ENCODE measurements at places on chromosomes 12 and 14.
A peak's percentile ranks its signal among the peaks of the same experiment; 100 is the strongest.

- no peak for DNase-seq
Observed at GRCh38 chr14:30710876-30711275, 88.8 kb downstream of the SCFD1 start.

GRCh38 chr14:104151566-104152245 is 13.3 kb downstream of the KIF26A start:
- no peak for DNase-seq

- DNase-seq, result no peak
Observed at GRCh38 chr12:65619018-65619417, 205.3 kb upstream of the HMGA2 start.

GRCh38 chr12:76820888-76821482 is 57.1 kb downstream of the ZDHHC17 start:
- no peak for DNase-seq

GRCh38 chr12:104985206-104985605 is 910 bp upstream of the NOPCHAP1 start:
- no peak for DNase-seq

GRCh38 chr12:104010606-104011169 is 39.3 kb downstream of the GLT8D2 start:
- DNase-seq, result no peak

DNA sequence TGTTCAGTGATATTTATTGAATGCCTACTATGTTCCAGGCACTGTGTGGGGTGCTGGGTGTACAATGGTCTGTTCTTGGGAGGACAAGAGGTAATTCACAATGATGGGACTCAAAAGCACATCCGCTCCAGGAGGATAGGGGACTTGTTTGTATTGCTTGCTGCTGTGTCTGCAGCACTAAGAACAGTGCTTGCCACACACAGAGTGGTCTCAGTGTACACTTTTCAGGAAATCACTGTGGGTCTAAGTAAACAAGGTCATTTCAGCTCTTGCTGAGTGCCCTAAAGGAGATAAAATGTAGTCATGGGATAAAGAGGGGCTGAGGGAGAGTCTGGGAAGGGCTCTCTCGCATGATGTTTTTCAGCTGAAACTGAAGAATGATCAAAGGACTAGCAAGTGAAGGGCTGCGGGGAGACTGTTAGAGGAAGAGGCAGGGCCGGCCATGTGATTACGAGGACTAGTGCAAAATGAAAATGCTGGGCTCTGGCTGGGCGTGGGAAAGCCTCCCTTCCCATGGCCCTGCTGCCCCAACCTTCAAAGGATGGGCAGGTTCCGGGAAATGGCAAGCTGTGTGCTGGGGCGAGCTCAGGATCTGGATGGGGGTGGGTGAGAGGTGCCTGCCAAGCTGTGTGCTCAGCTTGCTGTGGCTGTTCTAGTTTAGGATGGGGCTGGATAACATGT is 39.1 kb downstream of the ADCK1 start:
- no peak for DNase-seq

DNA sequence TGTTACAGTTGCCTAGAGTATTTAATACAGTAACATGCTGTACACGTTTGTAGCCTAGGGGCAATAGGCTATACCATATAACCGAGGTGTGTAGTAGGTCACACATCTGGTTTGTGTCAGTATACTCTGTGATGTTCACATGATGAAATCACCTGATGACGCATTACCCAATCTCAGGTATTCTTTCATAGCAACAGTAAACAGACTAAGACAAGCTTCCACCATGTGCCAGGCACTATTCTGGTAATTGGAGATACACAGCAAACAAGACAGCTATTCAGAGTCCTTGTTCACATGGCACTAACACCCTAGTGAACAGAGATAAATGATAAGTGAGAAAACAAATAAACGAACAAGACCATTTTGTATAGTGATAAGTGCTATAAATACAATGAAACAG is 3.8 kb upstream of the PDE3A start:
- DNase-seq, result no peak

DNA sequence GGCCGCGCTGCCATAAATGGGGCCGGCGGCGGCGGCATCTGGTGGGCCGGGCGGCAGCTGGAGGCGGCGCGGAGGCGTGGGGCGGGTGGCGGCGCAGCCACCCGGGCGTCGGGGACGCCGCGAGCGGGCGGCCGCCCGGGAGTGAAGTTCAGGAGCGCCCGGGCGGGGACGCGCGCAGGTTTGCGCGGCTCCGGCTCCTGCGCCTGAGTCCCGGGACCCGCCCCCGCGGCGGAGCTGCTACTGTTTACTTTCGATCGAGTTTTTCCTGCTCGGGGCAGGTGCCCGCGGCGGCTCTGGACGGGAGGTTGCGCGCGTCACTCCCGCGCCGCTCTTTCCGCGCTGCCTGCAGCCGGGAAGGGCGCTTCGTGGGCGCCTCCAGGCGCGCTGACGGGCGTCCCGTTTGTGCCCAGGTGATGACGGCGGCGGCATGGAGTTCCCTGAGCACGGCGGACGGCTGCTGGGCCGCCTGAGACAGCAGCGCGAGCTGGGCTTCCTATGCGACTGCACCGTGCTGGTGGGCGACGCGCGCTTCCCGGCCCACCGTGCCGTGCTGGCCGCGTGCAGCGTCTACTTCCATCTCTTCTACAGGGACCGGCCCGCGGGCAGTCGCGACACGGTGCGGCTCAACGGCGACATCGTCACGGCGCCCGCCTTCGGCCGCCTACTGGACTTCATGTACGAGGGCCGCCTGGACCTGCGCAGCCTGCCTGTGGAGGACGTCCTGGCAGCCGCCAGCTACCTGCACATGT is at the start of gene ZBTB42:
Gene ZBTB42, plus strand, starts transcription at position 331 of the 749 bp plus-strand sequence. Its CDS starts 97 bp downstream, at position 428.
- peak; percentile 19 for DNase-seq

DNA sequence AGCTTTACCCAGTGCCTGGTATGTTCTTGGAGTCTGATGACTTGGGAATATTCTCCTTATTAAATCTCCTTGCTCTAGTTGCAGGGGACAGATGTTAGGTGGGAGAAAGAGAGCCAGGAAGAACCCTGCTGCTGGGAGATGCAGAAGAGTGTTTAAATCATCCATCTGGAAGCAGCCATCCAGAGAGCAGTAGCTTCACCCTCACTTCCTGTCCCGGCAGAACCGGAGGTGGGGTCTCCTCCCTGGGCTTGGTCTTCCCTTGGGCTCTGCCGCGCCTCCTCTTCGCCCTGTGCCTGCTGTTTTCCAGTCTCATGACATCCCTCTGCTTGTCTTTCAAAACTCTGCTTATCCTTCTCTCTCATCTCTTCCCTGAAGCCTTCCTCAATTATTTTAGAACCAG is 15.5 kb downstream of the B4GALNT3 start:
- DNase-seq, result no peak

GRCh38 chr12:5882511-5883190 is 62.4 kb downstream of the ANO2 start:
- no peak for DNase-seq

DNA sequence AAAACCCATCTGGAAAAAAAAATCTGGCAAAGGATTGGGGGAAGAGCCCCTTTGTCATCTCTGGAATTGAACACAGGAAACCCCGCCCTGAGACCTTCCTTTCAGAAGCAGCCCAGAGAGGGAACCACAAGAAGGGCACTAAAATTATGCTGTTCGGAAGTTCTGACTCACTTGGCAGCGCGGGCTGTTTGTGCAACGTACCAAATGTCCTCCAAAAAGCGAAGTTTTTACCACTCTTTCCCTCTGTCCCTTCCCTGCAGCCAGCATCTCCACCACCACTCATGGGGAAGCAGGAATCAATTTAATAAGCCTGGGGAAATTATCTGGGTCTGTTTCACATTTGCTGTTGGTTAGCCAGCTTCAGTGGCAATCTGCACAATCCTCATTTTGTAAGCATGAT is 3.2 kb upstream of the SYNE3 start:
- peak; percentile 47 for DNase-seq

DNA sequence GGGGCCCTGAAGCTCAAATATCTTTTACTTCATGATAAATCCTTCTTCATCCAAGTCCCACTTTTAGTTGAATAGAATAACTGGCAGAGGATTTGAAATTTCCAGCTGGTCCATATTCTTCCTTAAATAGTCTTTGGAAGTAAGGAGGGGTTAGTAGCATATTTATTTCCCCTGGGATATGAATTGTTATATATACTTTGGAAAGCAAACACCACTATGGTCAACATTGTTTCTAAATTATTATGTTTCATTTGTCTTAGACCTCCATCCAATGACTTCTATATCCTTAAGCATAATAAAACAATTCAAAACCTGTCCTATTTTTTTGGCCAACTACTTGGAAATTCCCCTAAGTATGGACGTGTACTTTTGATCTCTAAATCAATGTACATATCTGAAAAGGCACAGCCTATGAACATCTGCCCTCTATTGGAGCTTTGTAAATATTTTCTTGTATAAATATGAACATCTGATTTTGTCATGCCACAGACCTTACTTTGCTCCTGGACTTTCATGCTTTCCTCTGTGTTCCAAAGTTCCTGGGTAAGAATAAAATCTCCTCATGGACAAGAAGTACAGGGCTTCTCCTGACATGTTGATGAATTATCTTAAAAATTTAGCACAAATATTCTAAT is 1212.0 kb downstream of the GALC start:
- DNase-seq, result no peak

DNA sequence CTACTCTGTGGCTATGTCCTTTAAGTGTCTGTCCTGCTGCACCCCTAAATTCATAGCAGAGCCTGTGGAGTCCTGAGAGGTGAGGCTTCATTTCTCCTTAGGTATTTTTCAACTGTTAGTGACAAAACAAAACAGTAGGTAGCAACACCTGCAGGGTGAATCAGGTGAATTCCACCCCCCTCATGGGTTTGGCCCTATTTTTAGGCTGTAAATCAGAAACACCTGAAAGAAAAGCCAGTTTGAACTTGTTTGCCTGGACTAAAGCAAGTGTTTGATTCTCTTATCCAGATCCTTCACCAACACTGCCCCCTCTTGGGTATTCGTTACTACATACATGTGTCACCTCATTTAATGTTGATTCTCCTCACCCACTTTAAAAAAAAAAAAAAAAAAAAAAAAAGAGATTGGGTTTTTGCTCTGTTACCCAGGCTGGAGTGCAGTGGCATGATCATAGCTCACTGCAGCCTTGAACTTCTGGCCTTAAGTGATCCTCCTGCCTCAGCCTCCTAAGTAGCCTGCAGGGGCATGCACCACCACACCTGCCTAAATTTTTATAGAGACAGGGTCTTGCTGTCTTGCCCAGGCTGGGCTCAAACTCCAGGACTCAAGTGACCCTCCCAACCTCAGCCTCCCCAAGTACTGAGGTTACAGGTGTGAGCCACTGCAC is 10.3 kb downstream of the TBPL2 start:
- no peak for DNase-seq

DNA sequence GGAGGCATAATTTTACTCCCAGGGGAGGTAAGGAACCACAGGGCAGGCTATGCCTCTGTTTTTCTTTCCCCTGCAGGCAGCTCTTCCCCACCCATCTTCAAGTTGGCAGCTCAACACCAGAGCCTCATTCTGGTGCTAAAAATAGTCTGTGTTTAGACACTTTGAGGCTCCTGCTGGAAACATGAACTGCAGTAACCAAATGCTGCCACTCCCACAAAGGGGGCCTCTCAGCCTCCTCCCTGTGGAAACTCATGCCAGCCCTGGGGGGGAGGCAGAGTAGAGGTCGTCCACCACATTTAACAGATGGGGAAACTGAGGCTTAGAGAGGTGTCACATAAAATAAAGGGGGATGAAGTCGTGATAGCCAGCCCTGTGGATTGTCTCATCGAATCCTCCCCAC is 61.4 kb downstream of the WSCD2 start:
- DNase-seq, result no peak

GRCh38 chr14:91303091-91303923 is 58.8 kb upstream of the GPR68 start:
- DNase-seq, result peak; percentile 31

DNA sequence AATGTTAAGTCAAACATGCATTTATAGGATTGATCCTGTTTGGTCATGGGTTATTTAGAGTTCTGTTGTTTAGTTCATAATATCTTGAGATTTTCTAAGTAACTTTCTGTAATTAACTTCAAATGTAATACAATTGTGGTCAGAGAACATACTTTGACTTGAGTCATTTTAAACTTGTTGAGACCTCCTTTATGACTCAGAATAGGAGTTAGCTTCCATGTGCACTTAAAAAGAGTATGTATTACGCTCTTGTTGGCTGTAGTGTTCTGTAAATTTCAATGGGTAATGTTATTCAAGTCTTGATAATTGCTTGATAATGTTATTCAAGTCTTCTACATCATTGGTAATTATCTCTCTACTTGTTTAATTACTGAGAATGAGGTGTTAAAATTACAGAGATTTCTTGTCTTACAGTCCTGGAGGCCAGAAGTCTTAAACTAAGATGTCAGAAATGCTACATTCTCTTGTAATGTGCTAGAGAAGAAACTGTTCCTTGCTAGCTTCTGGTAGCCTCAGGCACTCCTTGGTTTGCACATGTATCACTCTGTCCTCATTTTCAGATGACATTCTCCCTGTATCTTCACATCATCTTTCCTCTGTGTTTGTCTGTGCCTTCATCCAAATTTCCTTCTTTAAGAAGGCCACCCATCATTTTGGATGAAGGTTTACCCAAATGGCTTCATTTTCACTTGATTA is 197.3 kb downstream of the TMTC3 start:
- no peak for DNase-seq

GRCh38 chr12:29713729-29714128 is 70.0 kb downstream of the TMTC1 start:
- DNase-seq, result no peak

DNA sequence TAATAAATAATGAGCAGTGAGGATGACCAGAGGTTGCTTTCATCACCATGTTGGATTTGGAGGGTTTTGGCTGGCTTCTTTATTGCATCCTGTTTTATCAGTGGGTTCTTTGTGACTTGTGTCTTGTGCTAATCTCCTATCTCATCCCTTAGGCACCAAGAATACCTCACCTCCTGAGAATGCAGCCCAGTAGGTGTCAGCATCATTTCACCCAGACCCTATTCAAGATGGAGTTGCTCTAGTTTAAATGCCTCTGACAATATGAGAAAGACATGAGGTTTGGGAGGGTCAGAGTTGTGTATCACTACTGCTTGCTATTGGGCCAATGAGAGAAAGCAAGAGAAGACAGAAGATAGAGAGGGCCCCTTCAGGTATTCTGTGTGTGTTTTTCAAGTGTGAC is 592.2 kb downstream of the ETNK1 start:
- no peak for DNase-seq

- DNase-seq, result no peak
Observed at GRCh38 chr14:22304326-22304725, 284.7 kb downstream of the DAD1 start.

GRCh38 chr14:60636879-60637478 is 12.3 kb downstream of the SIX1 start:
- no peak for DNase-seq

DNA sequence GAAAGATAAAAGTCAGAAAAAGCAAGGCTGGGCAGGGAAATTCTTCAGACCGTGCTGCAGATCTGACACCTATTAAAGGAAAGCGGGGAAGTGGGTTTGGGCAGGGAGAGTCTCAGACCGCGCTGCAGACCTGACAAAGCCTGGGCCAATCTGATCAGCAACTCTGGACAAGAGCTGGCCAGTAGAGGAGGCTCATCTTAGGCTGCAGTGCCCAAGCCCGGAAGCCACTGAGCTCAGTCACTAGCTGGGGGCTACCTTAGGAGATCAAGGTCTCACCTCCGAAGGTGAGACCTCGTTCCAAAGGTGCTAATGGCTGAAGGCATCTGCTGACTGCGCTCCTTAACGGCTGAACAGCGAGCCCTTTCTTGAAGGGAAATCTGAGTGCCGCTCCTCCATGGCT is 60.2 kb downstream of the SINHCAF start:
- DNase-seq, result no peak

Data from activated CD4-positive, CD25-positive, alpha-beta regulatory T cell (primary cell).